Lung (tissue), 17 donors: ENCODE measurements at places on chromosomes 11 and 22.

- peak; percentile 42 for DNase-seq
- no peak overlapping the region for H3K27ac ChIP-seq
- no peaks in the 10 kb centered on the region for H3K36me3 ChIP-seq
- H3K4me1 ChIP-seq = no peaks in the 10 kb centered on the region
Observed at GRCh38 chr22:38462960-38463784, 4.7 kb upstream of the KDELR3 start.

- DNase-seq = no peak
- no peak overlapping the region for H3K4me3 ChIP-seq
- no peaks in the 10 kb centered on the region for H3K27me3 ChIP-seq
- H3K27ac ChIP-seq = no peak overlapping the region
- H3K36me3 ChIP-seq = no peaks in the 10 kb centered on the region
Observed at GRCh38 chr11:26806219-26806618, 84.4 kb upstream of the SLC5A12 start.

- DNase-seq = peak; percentile 53
- H3K36me3 ChIP-seq = no peaks in the 10 kb centered on the region
- no peak within 1 kb of the TSS for H3K27ac ChIP-seq
- H3K27me3 ChIP-seq = no peaks in the 10 kb centered on the region
- no peaks in the 10 kb centered on the region for H3K4me1 ChIP-seq
- H3K4me3 ChIP-seq = no peak within 1 kb of the TSS
Observed at GRCh38 chr11:86374586-86374985, at the start of gene CCDC81. TSS of gene CCDC81 (plus strand) at chr11:86374887. CDS start at chr11:86375164, 277 bp downstream.

DNA sequence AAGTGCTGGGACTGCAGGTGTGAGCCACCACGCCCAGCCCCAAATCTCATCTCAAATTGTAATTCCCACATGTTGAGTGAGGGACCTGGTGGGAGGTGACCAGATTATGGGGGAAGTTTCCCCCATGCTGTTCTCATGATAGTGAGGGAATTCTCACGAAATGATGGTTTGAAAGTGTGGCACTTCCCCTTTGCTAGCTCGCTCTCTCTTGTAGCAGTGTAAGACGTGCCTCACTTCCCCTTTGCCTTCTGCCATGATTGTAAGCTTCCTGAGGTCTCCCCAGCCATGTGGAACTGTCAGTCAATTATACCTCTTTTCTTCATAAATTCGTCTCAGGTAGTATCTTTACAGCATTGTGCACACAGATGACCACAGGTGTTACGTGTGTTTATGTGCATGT is 357.8 kb downstream of the CADM1 start:
- no peak for DNase-seq
- H3K36me3 ChIP-seq = no peaks in the 10 kb centered on the region
- H3K4me1 ChIP-seq = no peaks in the 10 kb centered on the region
- H3K27ac ChIP-seq = no peak overlapping the region
